ENCODE measurements at places on chromosomes 16 and 17. TPM values are rescaled to one million over a fixed set of nuclear protein-coding genes. Genes with fewer than 3 reads are reported as not detected.

Gene CBLN1
- total RNA-seq: not detected

Gene PRAC2
- not detected for total RNA-seq

Gene DBF4B
- 26.9 TPM for total RNA-seq

Gene CEP112
- not detected for total RNA-seq

Gene GDPD1
- 9.3 TPM for total RNA-seq

Gene TNK1
- 5.5 TPM for total RNA-seq

- H3K4me3 ChIP-seq: no peak overlapping the region
- H3K4me1 ChIP-seq: no peaks in the 10 kb centered on the region
- H3K27ac ChIP-seq: no peak overlapping the region
- no peaks in the 10 kb centered on the region for H3K27me3 ChIP-seq
These were observed 52.4 kb downstream of the NEUROD2 start for GRCh38 chr17:39555368-39555767.

- no peak for DNase-seq
- no peak overlapping the region for H3K4me3 ChIP-seq
- no peaks in the 10 kb centered on the region for H3K36me3 ChIP-seq
- no peaks in the 10 kb centered on the region for H3K4me1 ChIP-seq
These were observed 145.2 kb downstream of the KCNJ2 start for GRCh38 chr17:70314506-70314905.

DNA sequence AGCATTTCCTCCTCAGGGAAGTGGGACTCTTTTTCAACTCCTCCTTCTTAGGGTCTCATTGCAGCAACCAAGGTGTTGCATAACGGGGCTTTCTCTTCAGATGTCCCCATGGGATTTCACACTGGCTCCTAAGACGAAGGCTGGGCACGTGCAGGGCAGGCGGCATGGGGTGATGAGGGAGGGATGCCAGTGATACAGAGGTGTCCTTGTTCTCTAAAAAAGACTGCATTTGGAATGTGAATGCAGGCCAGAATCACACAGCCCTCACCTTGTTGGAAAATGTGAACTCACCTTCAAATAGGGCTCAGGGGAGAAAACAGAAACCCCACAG is 105.6 kb downstream of the XYLT1 start:
- H3K4me1 ChIP-seq: no peaks in the 10 kb centered on the region
- H3K36me3 ChIP-seq: no peaks in the 10 kb centered on the region
- no peak overlapping the region for H3K27ac ChIP-seq
- DNase-seq: no peak
- peaks cover 45% of the 10 kb centered on the region for H3K27me3 ChIP-seq

DNA sequence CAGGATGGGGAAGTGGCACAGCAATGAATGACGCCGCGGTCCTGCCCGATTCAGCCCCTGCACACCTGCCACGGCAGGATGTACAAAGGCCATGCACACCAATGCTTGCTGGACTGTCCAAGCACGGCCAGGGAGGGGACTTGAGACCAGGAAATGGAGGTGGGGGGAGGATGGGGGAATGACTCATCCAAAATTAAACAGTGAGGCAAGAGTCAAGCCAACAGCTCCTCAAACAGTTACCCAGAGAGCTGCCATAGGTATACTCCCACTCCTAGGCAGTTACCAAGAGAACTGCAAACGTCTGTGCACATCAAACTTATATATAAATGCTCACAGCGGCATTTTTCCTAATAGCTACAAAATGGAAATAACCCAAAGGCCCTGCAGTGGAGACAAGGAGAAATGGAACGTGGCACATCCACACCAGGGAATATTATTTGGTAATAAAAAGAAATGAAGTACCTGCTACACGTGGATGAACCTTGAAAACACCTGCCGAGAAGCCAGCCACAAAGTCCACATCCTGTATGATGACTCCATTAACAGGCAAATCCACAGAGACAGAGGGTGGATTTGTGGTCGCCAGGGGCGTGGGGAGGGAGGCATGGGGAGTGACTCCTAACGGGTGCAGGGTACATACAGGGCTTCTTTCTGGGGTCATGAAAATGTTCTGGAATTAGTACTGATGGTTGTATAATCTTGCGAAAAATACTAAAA is 54.1 kb downstream of the VAC14 start:
- no peaks in the 10 kb centered on the region for H3K27me3 ChIP-seq
- no peak overlapping the region for H3K4me3 ChIP-seq
- H3K36me3 ChIP-seq: peaks cover 36% of the 10 kb centered on the region
- peaks cover 33% of the 10 kb centered on the region for H3K4me1 ChIP-seq
- peak overlapping the region; percentile 89 for H3K27ac ChIP-seq

DNA sequence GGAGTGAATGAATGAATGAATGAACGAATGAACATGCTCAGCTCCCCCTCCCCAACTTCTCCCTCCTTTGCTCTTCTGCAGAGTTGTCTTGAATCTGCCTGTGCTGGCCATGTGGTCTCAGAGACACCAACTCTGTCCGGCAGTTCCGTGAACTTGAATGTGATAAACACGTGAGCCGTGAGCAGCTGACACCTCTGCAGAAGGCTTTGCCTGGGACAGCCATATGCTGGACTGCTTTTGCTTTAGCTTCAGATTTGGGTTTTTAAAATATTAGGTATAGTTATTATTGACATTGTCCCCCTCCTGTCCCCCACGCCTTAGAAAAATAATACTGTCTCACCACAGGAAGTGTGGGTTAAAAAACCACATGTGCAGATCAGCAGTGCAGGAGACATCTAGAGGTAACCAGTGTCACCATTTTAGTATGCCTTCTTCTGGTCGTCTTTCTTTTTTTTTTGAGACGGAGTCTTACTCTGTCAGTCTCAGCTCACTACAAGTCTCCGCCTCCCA is 83.8 kb downstream of the ABCC1 start:
- no peak overlapping the region for H3K4me3 ChIP-seq
- H3K4me1 ChIP-seq: peaks cover 5% of the 10 kb centered on the region
- H3K27me3 ChIP-seq: no peaks in the 10 kb centered on the region
- DNase-seq: no peak
- H3K36me3 ChIP-seq: peaks cover 61% of the 10 kb centered on the region
- H3K27ac ChIP-seq: no peak overlapping the region

- H3K27ac ChIP-seq: peak overlapping the region; percentile 86
- peaks cover 11% of the 10 kb centered on the region for H3K4me1 ChIP-seq
- peaks cover 48% of the 10 kb centered on the region for H3K36me3 ChIP-seq
- H3K4me3 ChIP-seq: peak overlapping the region; percentile 99
These were observed 713 bp downstream of the RHOT2 start for GRCh38 chr16:668519-669171.

GRCh38 chr16:79177018-79177417 is 423.5 kb downstream of the MAF start:
- H3K4me1 ChIP-seq: no peaks in the 10 kb centered on the region
- H3K4me3 ChIP-seq: no peak overlapping the region
- no peak for DNase-seq

DNA sequence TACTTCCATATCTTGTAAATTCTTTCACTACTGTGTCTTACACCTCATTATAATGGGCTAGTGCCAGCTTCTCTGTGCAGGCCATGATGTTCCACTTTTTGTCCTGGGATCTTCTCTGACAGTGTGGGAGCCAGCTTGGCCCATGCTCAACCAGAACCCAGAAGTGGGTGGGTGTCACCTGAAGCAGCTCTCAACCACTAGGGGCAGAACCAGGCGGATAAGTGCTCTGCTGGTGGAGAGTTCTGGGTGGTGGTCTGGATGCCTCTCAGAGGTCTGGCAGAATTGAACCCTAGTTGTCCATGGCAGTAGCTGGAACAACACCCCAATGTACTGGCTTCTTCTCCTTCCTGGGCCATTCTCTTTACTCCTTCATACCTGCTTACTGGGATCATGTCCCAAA is 254.1 kb upstream of the N4BP1 start:
- no peaks in the 10 kb centered on the region for H3K4me1 ChIP-seq
- no peaks in the 10 kb centered on the region for H3K36me3 ChIP-seq
- H3K27me3 ChIP-seq: no peaks in the 10 kb centered on the region

- no peak for DNase-seq
- no peak overlapping the region for H3K4me3 ChIP-seq
- H3K27me3 ChIP-seq: peaks cover 7% of the 10 kb centered on the region
- H3K36me3 ChIP-seq: no peaks in the 10 kb centered on the region
These were observed 97.5 kb downstream of the YPEL2 start for GRCh38 chr17:59428916-59429485.

DNA sequence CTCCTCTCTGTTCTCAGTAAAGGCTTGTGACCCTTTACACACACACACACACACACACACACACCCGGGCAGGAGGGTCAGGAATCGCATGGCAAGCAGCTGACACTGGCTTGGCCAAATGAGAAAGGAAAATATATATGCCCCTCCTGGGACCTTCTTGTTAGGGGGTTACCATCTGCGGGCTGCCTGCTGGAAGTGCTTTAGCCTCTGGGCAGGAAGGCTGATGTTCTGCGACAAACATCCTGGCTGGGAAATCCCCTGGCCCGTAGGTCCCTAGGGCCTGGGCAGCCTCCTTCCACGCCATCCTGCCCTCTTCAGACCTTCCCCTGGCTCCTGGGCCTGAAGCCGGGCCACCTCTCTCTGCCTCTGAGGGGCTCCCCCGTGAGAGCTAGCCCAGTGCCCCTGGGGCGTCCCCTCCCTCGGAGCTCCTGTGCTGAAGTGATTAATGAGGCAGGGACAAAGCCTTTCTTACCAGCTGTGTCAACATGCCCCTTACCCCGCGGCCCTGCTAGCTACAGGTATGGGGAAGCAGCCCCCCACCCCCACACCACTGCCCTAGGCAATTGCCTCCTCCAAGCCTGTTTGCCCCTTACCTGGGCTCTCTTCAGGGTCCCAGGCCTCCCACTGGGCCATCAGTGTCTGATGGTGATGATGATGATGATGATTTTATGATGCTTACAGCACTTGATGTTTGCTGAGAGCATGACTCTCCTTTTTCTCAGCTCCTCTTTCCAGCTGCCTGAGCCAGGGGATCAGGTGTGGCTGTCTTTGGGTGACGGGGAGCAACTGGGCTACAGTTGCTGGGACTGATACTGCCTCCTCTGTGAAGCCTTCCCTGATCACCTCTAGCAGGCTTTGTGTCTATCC is 32.8 kb upstream of the ETV4 start:
- H3K36me3 ChIP-seq: no peaks in the 10 kb centered on the region
- H3K27me3 ChIP-seq: peaks cover 54% of the 10 kb centered on the region
- H3K4me1 ChIP-seq: no peaks in the 10 kb centered on the region
- no peak overlapping the region for H3K4me3 ChIP-seq

DNA sequence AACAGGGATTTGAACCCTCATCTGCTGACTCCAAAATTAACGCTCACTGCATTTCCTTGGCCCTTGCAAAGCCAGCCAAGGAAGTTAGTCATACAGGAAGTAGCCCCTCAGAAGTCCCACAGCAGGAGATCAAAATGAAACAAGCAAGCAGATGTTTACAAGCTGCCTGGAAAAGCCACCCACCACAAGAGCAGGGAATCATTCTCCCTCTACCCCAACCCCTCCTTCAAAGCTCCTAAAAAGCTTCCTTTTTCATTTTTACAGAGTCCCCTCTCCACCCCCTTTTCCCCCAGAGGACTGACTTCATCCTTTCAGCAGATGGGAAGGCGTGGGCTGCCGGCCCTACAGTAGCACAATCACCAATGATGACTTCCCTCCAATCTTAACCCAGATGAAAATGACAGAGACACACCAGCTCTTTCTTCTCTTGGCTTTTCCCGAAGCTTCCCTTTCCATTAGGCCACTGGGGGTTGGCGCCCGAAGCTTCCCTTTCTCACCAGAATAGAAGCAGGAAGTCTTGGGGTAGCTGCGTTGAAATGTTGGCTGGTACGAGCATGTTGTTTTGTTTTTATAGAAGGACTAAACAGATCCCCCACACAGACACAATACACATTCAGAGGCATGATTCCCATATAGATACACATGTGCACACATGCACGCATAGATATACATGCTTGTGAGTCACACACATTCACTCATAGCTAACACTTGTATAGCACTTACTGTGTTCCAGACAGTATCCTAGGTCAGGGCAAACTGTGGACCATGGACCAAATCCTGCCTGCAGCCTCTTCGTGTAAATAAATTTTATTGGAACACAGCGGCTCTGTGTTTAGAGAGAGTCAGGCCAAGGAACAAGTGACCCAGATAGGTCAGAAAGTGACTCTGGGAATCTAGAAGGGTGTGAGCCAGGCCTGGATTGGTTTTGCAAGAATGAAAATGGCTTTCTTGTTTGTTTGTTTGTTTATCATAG is 17.4 kb downstream of the ITPRIPL2 start:
- peak overlapping the region; percentile 31 for H3K27ac ChIP-seq
- DNase-seq: no peak
- no peaks in the 10 kb centered on the region for H3K36me3 ChIP-seq
- no peak overlapping the region for H3K4me3 ChIP-seq
- H3K4me1 ChIP-seq: peaks cover 14% of the 10 kb centered on the region
- no peaks in the 10 kb centered on the region for H3K27me3 ChIP-seq

- DNase-seq: peak; percentile 11
- no peak overlapping the region for H3K4me3 ChIP-seq
- no peaks in the 10 kb centered on the region for H3K36me3 ChIP-seq
- H3K27me3 ChIP-seq: peaks cover 10% of the 10 kb centered on the region
- H3K4me1 ChIP-seq: no peaks in the 10 kb centered on the region
- H3K27ac ChIP-seq: no peak overlapping the region
These were observed 113.2 kb upstream of the IRX5 start for GRCh38 chr16:54817432-54817831.

DNA sequence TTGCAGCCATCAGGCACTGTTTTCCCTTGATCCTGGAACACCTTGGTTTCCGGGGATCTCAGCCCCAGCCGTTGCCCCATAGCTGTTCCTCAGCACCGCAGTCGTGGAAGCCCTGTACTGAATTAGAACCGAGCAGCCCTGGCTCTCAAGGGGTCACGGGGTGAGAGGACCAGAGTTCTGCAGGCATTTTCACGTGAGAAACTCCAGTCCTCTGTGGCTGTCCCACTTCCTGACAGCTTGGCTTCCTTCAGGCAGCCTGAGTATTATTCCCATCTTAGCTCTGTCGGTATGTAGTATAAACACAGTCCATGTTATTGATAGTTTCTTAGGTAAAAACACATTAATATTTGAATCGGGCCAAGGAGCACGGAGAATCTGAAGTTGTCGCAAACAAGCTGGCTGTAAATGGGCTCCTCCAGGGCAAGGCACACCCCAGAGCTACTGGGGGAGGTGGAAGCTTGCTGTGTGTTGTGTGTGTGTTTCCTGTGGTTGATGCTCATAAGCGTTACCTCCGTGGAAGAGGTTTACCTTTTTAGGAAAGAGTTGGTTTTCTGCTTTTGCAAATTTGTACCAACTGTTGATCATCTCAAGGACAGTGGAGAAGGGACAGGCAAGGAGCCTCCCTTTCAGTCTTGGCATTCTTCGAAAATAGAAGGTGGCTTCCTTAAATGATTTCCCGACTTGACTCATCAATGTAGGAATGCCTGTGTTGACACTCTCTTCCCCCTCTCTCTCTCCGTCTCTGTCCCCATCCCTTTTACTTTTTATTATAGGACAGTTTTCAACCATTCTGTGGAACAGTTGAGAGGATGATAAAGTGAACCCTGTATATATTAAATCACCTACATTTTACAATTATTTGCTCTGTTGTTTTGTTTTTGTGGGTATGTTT is 208.9 kb upstream of the CHMP6 start:
- peaks cover 4% of the 10 kb centered on the region for H3K36me3 ChIP-seq
- no peak overlapping the region for H3K4me3 ChIP-seq
- DNase-seq: no peak
- H3K4me1 ChIP-seq: peaks cover 6% of the 10 kb centered on the region
- H3K27ac ChIP-seq: no peak overlapping the region
- no peaks in the 10 kb centered on the region for H3K27me3 ChIP-seq

GRCh38 chr17:74957935-74958740 is 14.4 kb downstream of the HID1 start:
- no peak overlapping the region for H3K4me3 ChIP-seq
- no peaks in the 10 kb centered on the region for H3K36me3 ChIP-seq
- no peaks in the 10 kb centered on the region for H3K27me3 ChIP-seq
- DNase-seq: peak; percentile 84

GRCh38 chr17:40014375-40014980 is 762 bp upstream of the CSF3 start:
- no peak for DNase-seq
- H3K27me3 ChIP-seq: no peaks in the 10 kb centered on the region
- peaks cover 62% of the 10 kb centered on the region for H3K4me1 ChIP-seq
- H3K36me3 ChIP-seq: peaks cover 11% of the 10 kb centered on the region
- no peak overlapping the region for H3K4me3 ChIP-seq
